ENCODE measurements at places on chromosomes 11 and 22.

DNA sequence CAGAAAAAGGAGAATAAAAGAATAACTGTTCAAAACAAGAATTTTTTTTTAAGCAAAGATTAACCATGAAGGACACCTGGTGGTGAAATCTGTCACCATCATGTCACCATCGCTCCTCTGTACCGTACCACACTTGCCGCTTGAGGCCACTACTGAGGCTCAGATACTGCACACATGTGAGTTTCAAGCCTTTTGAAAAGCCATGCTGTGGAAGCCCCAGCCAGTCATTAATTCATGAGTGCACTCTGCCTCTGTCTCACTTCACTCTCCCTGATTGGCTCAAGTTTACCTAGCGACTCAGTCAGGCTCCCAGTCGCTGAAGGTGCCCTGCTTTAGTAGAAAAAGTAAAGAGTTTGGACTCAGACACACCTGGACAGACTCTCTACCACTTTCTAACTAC lies 6.6 kb upstream of the MS4A12 start:
- peak; percentile 81 for ATAC-seq

DNA sequence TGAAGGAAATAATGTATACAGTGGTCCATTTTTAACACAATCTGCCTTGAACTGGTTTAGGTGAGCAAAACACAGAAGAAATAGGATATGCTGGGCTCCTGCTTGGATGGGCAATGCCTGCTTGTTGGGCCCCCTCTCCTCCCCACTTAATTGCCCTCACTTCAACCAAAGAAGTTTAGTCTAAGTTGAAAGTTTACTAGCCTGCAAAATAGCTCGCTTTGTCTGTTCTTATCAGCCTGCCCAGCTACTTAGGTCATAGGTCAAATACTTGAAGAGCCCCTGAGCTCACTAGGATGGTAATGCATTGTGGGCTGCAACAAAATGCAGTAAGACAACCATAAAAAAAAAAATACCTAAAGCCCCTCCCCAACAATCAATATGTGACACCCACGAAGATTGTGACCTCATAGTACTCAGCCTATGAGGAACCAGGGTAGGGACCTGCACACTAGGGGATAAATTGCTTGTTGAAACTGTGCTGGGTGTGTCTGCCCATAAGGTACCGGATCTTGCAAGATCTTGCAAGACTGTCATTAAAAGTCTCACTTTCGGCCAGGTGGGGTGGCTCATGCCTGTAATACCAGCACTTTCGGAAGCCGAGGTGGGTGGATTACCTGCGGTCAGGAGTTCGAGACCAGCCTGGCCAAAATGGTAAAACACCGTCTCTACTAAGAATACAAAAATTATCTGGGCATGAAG lies 10.9 kb downstream of the DRICH1 start:
- ATAC-seq = no peak

DNA sequence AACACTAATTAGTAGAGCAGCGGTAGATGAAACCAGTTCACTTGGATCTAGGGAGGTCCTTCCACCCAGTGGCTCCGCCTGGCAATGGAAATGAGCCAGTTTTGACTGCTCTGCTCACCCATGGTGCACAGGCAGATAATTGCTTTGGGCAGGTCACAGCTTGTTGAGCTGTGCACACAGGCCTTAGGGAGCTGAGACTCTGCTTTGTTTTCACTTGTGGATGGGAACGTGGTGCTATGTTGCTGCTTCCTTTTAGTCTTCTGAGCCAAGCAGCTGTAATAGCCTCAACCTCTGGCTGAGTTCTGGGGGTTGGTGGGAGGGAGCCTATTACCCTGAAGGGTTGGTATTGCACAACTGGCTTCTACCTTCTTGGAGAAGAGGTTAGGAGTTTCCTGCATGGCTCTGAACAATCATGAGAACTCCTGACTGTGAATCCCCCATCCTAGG lies 262.3 kb upstream of the MTNR1B start:
- no peak for ATAC-seq

DNA sequence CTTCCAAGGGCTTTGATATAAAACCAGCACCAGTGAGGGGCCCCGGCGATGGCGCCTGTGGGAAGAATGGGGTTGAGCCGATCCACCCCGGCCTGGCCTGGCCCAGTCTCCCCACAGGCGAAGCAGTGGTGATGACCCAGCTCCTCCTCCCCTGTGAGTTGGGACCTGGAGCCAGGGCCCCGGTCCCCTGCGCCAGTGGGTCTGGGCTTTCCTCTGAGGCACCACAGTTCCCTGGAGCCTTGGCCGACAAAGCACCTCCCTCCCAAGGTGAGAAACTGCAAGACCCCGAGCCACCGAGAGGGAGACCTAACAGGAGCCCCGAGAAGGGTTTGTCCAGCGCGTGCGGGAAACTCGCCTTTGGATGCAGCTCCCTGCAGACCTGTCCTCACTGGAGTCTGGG lies 942.9 kb downstream of the BRD1 start:
- ATAC-seq = no peak

GRCh38 chr11:17462940-17463339 lies 13.7 kb downstream of the ABCC8 start:
- ATAC-seq = no peak

Measured in activated CD4-positive, CD25-positive, alpha-beta regulatory T cell treated with anti-CD3 and anti-CD28 coated beads, Interleukin-2, amount 50 U/mL, for 24 hours (primary cell).